Forelimb muscle (tissue), 1 donor: ENCODE measurements at places on chromosomes 2 and 18. TPM values are rescaled to one million over a fixed set of nuclear protein-coding genes. Genes with fewer than 3 reads are reported as not detected.

ERMN gene
- 0.05 TPM for polyA plus RNA-seq

ELOA2 gene
- not detected for polyA plus RNA-seq

RNF152 gene
- polyA plus RNA-seq = 5.2 TPM

NGEF gene
- polyA plus RNA-seq = 1.2 TPM

TDRD15 gene
- not detected for polyA plus RNA-seq

UGT1A8 gene
- not detected for polyA plus RNA-seq

FOXI3 gene
- polyA plus RNA-seq = 0.05 TPM

ICA1L gene
- polyA plus RNA-seq = 13.5 TPM

SEMA4F gene
- 2.1 TPM for polyA plus RNA-seq

TCF23 gene
- 0.49 TPM for polyA plus RNA-seq

RNMT gene
- 33.6 TPM for polyA plus RNA-seq

KCNS3 gene
- polyA plus RNA-seq = 6.0 TPM

CRYGC gene
- polyA plus RNA-seq = not detected

ALK gene
- 0.03 TPM for polyA plus RNA-seq

CYTIP gene
- polyA plus RNA-seq = 0.62 TPM
